Stimulated activated CD8-positive, alpha-beta memory T cell treated with anti-CD3 and anti-CD28 coated beads, Interleukin-15, amount 100 ng/mL, for 24 hours (primary cell): ENCODE measurements at places on chromosomes 3 and 15.

- no peak for DNase-seq
These were observed 378.0 kb downstream of the LSAMP start for GRCh38 chr3:116067326-116067725.

GRCh38 chr3:134871818-134872217 is 76.8 kb downstream of the EPHB1 start:
- DNase-seq, result no peak

- DNase-seq, result no peak
These were observed 34.5 kb upstream of the IQCF6 start for GRCh38 chr3:51813539-51813938.

DNA sequence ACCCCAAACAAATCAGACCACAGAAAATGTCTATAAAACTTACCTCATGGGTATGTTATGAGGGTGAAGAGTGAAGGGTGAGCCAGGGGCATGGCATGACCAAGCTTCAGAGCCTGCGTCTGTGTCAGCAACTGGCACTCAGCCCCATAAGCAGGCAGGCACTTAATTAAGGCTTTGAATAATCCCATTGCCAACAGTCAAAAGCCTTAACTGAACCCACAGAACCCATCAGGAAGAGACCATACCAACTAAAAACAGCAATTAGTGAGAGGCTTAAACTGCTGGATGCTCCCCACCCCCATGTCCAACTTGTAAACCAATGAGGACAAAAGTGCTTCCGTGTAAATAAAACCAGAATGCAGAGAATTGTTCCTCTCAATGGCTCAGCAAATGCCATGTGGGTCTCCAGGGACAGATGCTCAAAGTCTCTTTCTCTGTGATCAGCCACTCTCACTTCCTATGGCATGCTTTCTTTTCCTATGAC is 126.0 kb downstream of the MYLK start:
- no peak for DNase-seq
